ENCODE measurements at places on chromosomes 7 and 10.

DNA sequence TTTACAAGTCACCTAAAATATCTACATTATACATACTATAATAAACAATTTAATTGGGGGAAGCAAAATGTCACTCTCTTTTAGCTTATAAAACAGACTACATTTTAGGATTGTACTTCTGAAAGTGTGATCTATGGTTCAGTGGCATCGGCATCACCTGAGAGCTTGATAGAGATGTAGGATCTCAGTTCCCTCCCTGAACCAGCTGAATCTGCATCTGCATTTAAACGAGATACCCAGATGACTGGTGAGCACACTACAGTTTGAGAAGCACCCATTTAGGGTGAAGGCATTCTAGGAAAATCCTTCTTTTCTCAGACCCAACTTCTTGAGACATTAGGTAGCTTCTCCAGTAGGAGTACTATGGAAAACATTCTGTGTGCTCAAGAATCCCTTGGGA, 21.5 kb upstream of the SDHAF3 start:
- DNase-seq = no peak

GRCh38 chr10:55550236-55550635, 749.2 kb upstream of the PCDH15 start:
- DNase-seq = no peak

GRCh38 chr7:128235471-128235870, 5.6 kb upstream of the LEP start:
- no peak for DNase-seq

- no peak for DNase-seq
Measured at GRCh38 chr10:28710202-28710886, 33.0 kb downstream of the BAMBI start.

GRCh38 chr7:151699147-151699927, 177.6 kb downstream of the PRKAG2 start:
- DNase-seq = no peak

DNA sequence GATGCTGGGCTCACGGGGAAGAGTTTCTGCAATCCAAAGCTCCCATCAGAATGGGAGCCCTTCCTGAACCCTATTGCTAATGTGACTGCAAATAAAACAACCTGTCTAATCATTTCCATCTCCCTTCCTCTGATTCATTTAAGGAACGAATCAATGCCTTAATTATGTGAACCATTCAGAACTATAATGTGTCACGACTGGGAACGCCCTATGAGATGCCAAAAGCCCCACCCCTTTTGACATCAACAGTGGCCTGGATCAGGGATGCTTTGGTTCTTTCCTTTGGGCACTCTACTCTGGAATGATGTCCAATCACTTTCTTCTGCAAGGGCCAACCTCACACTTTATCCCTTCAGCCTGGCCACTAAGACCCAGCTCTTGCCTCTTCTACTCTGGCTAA, 195.4 kb upstream of the AOAH start:
- DNase-seq = no peak

GRCh38 chr10:61750943-61751471, 88.3 kb downstream of the CABCOCO1 start:
- peak; percentile 27 for DNase-seq

DNA sequence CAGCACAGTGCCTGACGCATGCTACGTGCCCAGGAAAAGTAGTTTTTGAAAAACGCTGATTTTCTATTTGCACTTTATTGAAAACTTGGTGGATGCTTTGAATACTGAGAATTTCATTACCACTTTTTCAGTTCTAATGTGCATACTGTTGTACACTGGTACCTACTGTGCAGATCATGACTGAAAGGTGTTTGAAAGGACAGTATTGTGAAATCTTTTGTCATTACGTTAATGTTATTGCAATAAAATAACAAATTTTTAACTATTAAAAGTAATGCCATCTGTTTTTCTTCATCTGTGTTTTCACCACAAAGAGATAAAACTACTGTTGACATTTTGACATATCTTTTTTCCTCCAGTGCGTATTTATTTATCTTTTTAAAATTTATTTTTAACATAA, 42.1 kb downstream of the CNNM2 start:
- DNase-seq = no peak

DNA sequence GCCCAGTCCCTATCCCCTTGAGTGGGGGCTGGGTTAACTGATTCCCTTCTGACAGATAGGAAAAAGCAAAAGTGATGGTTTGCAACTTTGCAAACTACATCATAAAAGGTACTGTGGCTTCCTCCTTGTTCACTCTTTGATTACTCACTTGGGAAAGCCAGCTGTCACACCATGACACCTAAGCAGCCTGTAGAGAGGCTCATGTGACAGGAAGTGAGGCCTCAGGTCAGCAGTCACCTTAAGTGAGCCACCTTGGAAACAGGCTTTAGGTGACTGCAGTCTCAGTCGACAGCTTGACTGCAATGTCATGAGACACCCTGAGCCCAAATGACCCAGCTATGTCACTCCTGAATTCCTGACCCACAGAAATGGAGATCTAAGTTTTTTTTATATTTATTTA, 4.3 kb upstream of the CHCHD2 start:
- DNase-seq = no peak

DNA sequence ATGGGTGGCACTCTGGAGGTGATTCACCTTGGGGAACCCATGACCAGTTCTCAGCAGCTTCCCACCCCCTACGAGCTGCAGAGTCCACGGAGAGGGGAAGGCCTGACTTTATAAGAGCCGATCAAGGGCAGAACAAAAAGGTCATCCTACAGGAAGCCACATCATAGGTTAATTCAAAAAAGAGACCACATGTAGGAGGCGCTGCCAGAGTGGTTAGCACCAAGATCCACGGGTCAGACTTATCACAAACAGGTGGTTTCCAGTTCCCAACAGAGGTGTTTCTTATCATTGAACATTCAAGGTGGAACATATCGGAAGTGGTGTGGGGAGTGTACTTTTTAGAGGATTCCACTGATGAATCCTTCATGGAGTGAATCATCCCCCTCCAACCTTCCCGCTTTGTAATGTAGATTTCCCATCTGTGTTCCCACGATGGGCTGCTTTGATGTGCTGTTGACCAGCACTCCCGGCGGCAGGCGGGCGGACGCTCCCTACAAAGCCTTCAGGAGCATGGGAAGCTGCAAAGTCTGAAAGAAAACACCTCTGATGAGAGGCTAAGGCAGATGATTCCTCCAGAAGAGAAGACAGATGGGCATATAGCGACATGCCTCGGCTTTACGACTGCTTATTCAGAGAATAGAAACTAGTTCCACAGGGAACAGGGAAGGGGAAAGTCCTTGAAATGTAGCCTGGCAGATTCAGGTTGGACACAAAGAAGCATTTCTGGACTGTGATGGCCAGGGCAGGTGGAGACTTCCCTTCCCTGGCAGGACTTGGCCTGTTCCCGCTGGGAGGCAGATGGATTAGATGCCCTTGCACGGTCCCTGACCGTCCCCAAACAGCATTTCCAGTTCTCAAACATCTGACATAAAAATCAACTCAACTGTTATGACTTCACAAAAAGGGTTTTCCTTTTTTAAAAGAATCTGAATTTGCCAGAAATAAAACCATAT, 66.5 kb downstream of the AFAP1L2 start:
- DNase-seq = no peak

DNA sequence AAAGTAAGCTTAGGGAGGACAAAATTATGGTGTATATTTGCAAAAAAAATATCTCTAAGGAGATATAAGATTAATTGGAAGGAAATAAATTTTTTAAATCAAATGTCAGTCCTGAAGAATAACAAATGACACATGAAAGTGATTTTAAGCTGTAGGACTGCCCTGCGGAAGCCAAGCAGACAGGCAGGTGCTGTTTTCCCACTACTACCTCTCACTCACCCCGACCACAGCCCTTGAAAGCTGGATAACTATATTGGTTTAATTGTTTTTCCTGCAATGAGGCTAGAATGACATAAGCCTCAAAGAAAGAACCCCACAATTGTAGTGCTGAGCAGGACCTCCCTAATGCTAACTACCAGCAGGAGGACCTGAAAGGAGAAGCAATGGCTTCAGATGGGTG, 68.6 kb upstream of the VIPR2 start:
- DNase-seq = no peak

- DNase-seq = no peak
Measured at GRCh38 chr7:117780832-117781231, 92.4 kb downstream of the CTTNBP2 start.

DNA sequence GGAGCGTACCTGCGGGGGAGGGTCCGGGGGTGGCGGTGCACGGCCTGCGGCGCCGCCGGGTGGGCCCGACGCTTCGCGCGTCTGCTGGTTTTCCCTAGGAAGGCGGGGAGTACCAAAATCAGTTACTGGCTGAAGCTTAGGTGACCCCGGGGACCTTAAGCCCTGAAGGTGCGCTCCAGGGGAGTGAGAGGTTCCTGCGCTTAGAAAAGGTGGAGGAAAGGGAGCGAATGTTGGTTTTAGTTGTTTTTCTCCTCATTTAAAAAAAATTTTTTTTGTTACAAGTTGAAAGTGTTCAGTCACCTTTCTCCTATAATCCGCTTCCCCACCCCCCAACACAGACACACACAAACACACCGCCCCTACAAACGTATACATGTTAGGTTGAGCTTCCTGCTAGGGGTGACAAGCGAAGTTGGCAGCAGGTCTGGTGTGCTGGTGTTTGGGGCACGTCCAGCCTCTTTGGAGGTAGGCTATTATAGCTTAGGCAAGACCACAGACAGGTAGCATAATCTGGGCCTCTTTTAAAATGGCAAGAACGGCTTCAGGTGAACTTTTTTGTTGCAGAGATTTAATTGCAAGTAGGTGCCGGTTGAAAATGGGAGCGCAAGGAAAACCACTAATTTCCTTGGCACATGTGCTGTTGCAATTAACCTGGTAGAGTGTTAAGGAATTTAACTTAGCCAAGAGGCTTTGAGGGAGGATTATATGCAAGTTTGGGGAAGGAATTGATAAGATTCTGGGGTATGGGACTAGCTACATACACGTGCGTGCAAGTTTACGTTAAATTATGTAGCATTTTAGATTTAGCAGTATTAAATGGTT, 945 bp downstream of the ADD3 start:
- DNase-seq = peak; percentile 47

GRCh38 chr7:55502124-55502857, 70.0 kb downstream of the VOPP1 start:
- DNase-seq = no peak

GRCh38 chr10:110903280-110904278, 15.4 kb downstream of the BBIP1 start:
- no peak for DNase-seq

DNA sequence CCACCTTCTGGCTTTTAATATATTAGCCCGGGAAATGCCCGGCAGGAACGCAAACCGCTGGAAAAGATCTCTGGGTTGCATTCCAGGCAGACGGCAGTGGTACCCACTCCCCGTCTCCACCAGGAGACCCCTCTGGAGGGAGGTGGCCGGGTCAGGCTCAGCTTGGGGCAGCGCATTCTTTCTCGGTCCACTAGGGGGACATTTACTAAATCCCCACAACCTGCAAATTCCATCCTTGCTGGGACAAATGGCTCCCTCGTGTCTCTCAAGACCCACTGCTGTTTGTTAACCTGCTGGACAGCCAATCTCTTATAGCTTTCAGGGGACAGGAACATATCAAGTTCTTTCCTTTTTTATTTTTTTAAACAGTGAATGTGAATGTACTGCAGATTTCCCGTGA, 45.8 kb upstream of the CARD11 start:
- no peak for DNase-seq

DNA sequence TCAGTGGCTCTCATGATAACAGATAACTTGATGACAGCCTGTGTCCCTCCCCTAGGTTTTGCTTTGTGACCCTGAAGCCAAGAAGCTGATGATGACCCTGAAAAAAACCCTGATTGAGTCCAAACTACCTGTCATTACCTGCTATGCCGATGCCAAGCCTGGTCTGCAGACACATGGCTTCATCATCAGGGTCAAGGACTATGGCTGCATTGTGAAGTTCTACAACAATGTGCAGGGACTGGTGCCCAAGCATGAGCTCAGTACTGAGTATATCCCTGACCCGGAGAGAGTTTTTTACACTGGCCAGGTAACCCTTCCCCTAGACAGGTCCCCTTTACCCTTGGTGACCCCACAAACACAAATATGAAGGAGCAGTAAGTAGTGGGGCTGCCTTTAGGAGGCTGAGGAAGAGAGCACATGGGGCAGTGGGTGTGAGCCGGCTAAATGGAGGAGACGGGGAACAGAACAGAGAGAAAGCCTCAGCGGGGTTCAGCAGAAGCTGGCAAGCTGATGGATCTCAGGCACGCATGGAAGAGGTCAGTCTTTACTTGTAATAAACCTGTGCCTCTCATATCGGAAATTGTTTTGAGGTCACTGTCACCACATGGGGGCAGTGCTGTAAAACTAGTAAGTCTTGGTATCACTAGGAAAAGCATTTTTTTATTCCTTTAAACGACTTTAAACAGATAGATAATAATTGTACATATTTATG, 20.2 kb downstream of the PDCD11 start:
- peak; percentile 71 for DNase-seq

DNA sequence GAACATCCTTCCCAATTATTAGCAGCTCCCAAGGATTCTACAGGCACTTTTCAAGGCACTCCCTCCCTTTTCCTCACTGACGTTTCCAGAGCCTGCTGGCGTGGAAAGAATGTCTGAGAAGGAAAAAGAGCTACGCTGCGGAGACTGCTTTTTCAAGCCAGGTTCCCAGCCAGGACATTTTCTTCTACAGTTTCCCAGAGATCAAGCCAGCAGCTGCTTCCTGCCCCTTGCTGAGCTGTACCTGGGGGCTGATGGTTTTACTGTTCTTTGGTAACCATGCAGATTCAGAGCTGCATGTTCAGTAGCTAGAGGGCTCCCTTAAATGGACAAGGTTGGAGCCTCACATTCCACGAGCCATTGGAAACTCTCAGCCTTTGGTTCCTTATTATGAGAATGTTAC, 133.4 kb downstream of the EVX1 start:
- DNase-seq = peak; percentile 59

GRCh38 chr10:43361547-43362190, 9.8 kb upstream of the FXYD4 start:
- DNase-seq = no peak

GRCh38 chr10:48649349-48649944, 35.2 kb upstream of the WDFY4 start:
- no peak for DNase-seq

DNA sequence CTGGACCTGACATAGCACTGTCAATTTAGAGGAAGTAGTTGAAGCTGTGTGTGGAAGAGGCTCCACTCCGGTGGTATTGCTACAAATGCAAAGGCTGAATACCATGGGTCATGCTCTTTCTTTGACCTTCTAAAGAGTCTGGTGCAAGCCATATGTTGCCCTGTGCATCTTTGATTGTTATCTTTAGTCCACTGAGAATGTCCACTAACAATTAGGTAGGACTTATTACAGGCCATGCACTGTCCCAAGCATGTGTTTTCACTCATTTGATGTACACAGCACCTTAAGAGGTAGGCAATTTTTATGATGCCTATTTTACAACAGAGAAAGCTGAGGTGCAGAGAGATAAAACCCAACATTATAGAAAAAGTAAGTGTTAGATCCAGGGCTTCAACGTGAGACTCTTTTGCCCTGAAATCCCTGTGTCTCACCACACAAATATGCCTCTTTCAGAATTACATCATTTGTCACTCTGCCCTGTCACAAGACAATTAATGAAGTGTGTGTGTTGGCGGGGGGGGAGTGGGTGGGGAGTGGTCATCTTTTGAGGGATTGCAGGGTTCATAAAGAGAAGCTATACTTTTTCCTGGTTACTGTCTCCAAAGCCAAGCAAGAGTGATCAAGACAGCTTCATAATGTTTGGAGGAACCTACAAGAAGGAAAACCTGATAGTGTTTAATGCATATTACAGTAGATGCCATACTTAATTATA, 637.6 kb upstream of the IGFBP3 start:
- DNase-seq = no peak

GRCh38 chr7:99374111-99375064, at the start of gene ARPC1B:
TSS of gene ARPC1B (plus strand) at chr7:99374730. CDS start at chr7:99385715, 10,985 bp downstream.
- DNase-seq = peak; percentile 84

GRCh38 chr7:86926732-86927131, 132.7 kb downstream of the ELAPOR2 start:
- no peak for DNase-seq

GRCh38 chr10:89889606-89890005, 188.2 kb downstream of the KIF20B start:
- no peak for DNase-seq

Data from right hindlimb (tissue), 1 donor.